Neural crest cell (in vitro differentiated cells): ENCODE measurements at places on chromosomes 2 and 18. TPM values are rescaled to one million over a fixed set of nuclear protein-coding genes. Genes with fewer than 3 reads are reported as not detected.

DNA sequence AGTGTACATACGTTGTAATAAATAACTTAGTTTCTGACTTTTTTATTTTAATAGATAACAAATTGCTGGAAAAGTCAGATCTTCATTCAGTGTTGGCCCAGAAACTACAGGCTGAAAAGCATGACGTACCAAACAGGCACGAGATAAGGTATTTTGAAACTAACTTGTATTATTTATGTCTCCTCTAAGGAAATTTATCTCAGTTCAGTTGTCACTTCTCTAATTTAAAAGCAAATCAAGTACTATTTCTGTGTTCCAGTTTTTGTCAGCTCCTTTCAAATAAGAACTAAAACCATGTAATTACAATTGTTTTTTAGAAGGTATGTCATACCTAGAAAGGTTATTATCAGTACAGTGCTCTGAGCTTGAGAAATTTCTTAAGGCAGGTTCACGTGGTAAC, 4.6 kb downstream of the ATG16L1 start:
- no peaks in the 10 kb centered on the region for H3K27me3 ChIP-seq
- H3K36me3 ChIP-seq, result peaks cover 6% of the 10 kb centered on the region
- no peak overlapping the region for H3K4me3 ChIP-seq

GRCh38 chr2:39164089-39164488, 43.2 kb upstream of the SOS1 start:
- no peaks in the 10 kb centered on the region for H3K27me3 ChIP-seq
- no peaks in the 10 kb centered on the region for H3K36me3 ChIP-seq
- no peak overlapping the region for H3K27ac ChIP-seq
- H3K4me1 ChIP-seq, result peaks cover 5% of the 10 kb centered on the region
- DNase-seq, result no peak

DNA sequence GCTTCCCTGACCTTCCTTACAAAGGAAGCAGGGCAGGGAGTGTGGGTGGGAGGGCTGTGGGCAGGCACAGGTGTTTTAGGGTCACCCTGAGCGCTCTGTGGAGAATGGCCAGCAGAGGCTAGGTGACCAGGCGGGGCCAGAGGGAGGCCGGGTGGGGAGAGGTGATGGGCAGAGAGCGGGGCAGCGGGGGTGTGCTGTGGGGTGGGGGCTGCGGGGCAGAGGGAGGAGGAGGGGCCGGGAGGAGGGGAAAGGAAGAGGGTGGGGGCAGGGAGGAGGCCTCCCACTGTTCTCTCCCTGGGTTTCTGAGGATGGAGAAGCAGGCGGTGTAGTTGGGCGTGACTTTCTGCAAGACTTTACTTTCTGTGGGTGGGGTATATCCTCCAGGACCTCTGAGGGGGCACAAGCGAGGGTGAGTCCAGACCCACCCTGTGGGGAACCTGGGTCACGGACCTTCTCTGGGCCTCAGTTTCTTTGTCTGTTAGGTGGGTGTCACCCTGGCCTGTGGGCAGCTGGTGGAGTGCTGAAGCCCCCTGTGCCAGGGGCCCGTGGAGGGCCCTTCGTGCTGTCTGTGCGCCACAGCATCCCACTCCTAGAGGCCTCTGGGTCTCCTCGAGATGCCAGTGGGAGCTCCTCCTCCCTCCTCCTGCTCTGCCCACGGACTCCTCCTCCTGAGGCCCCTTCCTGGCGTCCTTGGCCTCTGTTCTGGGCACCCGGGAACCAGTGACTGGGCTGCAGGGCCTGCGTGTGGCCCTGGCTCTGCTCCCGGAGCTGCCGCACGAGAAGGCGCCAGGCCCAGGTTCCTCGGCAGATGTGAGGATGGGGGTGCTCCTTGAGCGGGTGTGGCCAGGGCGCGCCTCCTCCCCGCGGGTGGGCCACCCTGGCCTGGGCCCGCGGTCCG, 6.3 kb upstream of the NEU4 start:
- H3K4me3 ChIP-seq, result no peak overlapping the region
- H3K27ac ChIP-seq, result no peak overlapping the region
- no peak for DNase-seq
- H3K4me1 ChIP-seq, result no peaks in the 10 kb centered on the region
- H3K27me3 ChIP-seq, result no peaks in the 10 kb centered on the region

GRCh38 chr2:192011196-192011595, 164.3 kb upstream of the CAVIN2 start:
- H3K36me3 ChIP-seq, result no peaks in the 10 kb centered on the region
- no peak overlapping the region for H3K27ac ChIP-seq
- DNase-seq, result no peak
- no peaks in the 10 kb centered on the region for H3K4me1 ChIP-seq
- no peak overlapping the region for H3K4me3 ChIP-seq

- no peak overlapping the region for H3K4me3 ChIP-seq
- no peak overlapping the region for H3K27ac ChIP-seq
- DNase-seq, result no peak
- H3K4me1 ChIP-seq, result peaks cover 4% of the 10 kb centered on the region
These were observed 207.5 kb downstream of the INSIG2 start for GRCh38 chr2:118295592-118296390.

DNA sequence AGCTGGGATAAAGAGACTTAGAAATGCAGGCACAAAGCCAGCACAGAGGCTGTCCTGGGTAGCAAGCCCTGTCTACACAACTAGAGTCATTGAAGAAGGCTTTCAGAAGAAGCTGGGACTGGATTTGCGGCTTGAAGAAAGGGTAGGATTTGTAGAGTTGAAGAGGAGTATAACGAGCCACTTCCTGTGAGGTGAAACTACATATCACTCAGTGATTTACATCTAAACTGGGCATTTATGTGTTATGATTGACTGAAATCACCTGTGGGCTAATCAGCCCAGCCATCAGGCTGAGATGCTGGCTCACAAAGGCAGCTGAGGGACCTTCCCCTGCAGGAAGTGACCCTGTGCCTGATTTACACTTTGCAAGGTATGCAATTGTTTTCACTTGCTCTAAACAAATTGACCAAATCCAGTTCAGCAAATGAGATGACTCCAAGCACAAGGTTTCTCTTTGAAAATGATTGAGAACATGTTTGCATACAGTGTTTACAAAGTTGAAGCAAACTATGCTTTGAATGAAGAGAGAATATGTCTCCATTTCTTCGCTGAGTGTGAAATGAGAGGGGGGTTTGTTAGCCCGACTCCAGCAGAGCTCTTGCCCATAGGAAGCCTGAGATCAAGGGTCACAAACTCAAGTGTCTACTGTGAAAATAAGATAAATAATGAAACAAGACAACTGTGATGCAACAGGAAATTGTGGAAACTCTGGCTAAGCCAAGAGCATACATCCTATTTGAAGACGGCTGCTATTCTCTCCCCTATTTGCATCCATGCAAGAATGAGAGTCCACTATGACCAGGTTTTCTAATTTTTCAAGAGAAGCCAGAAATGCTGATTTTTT, 69.3 kb upstream of the HK2 start:
- H3K36me3 ChIP-seq, result no peaks in the 10 kb centered on the region
- no peak for DNase-seq
- no peak overlapping the region for H3K4me3 ChIP-seq
- H3K4me1 ChIP-seq, result peaks cover 34% of the 10 kb centered on the region
- peak overlapping the region; percentile 7 for H3K27ac ChIP-seq

DNA sequence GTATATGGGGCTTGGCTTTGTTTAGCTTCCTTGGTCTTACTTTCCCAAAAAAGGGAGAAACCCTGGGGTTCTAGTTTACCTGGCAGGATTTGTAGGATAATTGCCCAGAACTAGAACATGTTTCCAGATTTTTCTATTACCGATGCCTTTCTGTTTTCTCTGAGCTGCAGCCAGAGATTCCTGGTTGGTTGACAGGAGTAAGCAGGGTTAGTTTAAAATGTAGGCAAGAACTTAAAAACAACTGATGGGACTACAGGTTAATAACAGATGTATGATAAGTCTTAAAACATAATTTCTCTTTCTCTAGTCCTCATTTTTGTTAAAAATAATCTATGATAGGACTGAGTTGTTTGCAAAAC, 38.9 kb upstream of the GMCL1 start:
- DNase-seq, result no peak
- no peak overlapping the region for H3K4me3 ChIP-seq
- H3K27me3 ChIP-seq, result no peaks in the 10 kb centered on the region
- H3K4me1 ChIP-seq, result peaks cover 15% of the 10 kb centered on the region
- H3K36me3 ChIP-seq, result no peaks in the 10 kb centered on the region

DNA sequence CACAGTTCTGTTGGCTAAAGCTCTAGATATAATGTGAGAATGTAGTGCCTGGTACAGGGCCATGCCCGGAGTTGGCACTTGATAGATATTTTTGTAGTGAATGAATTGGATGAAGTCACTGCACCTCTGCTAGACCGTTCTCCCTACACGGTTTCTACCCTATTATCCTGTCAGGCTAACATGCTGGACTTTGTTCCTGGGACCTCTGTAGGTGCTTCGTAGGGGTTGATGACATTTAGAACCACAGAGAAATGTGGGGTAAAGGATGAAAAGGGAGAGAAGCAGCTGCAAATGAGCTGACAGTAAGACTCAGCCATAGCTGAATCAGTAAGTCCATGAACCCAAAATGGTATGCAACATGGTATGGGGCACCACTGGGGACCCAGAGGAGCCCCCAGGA, 4.1 kb upstream of the FBLN7 start:
- DNase-seq, result no peak
- peaks cover 7% of the 10 kb centered on the region for H3K27me3 ChIP-seq
- H3K4me3 ChIP-seq, result peak overlapping the region; percentile 19
- H3K27ac ChIP-seq, result no peak overlapping the region
- H3K4me1 ChIP-seq, result peaks cover 6% of the 10 kb centered on the region

GRCh38 chr2:198141726-198142125, 337.3 kb downstream of the PLCL1 start:
- no peaks in the 10 kb centered on the region for H3K4me1 ChIP-seq
- no peak overlapping the region for H3K4me3 ChIP-seq
- H3K27me3 ChIP-seq, result no peaks in the 10 kb centered on the region

- no peak overlapping the region for H3K27ac ChIP-seq
- H3K36me3 ChIP-seq, result no peaks in the 10 kb centered on the region
- no peak for DNase-seq
- no peak overlapping the region for H3K4me3 ChIP-seq
- H3K4me1 ChIP-seq, result no peaks in the 10 kb centered on the region
These were observed 238.7 kb upstream of the SALL3 start for GRCh38 chr18:78740876-78741275.

GRCh38 chr2:26395394-26395793, 6.3 kb upstream of the DRC1 start:
- H3K4me3 ChIP-seq, result no peak overlapping the region
- DNase-seq, result no peak
- peaks cover 8% of the 10 kb centered on the region for H3K4me1 ChIP-seq
- H3K27me3 ChIP-seq, result no peaks in the 10 kb centered on the region
- H3K36me3 ChIP-seq, result no peaks in the 10 kb centered on the region
- H3K27ac ChIP-seq, result no peak overlapping the region

DNA sequence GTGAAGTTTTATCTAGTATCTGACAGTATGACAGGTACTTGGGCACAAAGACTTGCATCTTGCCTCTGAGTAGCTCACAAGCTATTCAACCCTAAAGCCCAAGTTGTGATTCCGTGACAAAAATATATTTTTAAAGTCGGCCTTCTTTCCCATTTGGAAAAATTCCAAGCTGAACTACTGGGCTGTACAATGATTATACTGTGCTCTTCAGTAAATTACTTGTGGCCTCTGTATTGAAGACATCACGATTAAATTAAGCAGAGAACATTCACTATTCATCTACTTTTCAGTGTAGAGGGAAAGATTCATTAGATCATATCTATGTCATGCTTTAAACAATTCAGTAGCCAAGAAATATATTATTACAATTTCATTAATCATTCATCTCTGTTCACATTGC, 282.2 kb downstream of the CDH2 start:
- no peaks in the 10 kb centered on the region for H3K27me3 ChIP-seq
- H3K4me1 ChIP-seq, result no peaks in the 10 kb centered on the region
- no peak for DNase-seq
- no peaks in the 10 kb centered on the region for H3K36me3 ChIP-seq
- no peak overlapping the region for H3K4me3 ChIP-seq

DNA sequence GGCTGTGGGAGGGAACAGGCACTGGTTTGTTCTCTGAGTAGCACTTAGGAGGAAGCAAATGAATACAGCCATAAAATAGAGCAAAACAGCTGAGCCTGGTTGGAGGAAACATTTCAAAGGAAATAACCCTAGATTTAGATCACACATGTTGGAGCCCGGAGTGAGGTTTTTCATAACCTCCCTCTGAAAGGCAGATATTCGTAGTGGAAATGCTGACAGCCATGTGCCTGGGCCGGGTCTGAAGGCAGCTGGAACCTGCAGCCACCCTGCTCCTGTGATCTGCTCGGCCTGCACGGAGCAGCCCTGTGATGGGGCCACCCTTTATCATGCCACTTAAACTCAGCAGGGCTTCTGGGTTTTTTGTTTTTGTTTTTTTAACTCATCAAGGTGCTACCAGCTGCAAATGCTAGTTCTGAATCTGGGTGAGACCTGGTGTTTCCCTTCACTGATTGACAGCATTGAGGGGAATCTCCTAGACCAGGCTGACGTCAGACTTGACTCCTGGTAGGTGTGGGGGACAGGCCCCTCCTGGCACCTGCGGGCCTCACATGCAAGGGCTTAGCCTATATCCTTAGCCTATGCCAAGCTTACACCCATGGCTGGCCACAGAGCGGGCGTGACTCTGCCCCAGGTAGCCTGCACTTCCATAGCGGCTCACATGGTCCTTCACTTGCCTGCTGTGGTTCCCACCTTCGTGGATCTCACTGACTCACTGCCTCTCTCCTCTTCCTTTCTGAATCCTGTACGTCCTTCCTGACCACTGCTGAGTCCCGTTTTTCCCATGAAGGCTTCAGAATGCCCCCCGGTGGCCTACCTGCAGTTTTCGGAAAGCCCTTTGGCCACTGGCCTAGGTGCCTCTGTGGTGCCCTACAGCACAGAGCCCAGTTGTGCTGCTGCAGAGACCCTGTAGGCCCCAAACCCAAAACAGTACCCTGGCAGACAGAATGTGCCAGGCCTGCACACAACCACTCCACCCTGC, 217.3 kb downstream of the SEPTIN10 start:
- peak overlapping the region; percentile 67 for H3K27ac ChIP-seq
- no peak for DNase-seq
- H3K4me1 ChIP-seq, result peaks cover 18% of the 10 kb centered on the region
- peaks cover 42% of the 10 kb centered on the region for H3K27me3 ChIP-seq

GRCh38 chr2:169598982-169599381, 14.8 kb downstream of the PPIG start:
- H3K4me3 ChIP-seq, result no peak overlapping the region
- no peaks in the 10 kb centered on the region for H3K36me3 ChIP-seq
- no peaks in the 10 kb centered on the region for H3K27me3 ChIP-seq
- no peaks in the 10 kb centered on the region for H3K4me1 ChIP-seq
- H3K27ac ChIP-seq, result no peak overlapping the region
- DNase-seq, result no peak

- H3K36me3 ChIP-seq, result no peaks in the 10 kb centered on the region
- no peaks in the 10 kb centered on the region for H3K4me1 ChIP-seq
These were observed 40.8 kb upstream of the SCLY start for GRCh38 chr2:238019962-238020361.

ATP6V1B1 gene
- total RNA-seq, result 4.3 and 4.6 TPM in 2 replicates

SCYGR7 gene
- not detected in 2 replicates for total RNA-seq
